ENCODE measurements at places on chromosomes 4 and X.

DNA sequence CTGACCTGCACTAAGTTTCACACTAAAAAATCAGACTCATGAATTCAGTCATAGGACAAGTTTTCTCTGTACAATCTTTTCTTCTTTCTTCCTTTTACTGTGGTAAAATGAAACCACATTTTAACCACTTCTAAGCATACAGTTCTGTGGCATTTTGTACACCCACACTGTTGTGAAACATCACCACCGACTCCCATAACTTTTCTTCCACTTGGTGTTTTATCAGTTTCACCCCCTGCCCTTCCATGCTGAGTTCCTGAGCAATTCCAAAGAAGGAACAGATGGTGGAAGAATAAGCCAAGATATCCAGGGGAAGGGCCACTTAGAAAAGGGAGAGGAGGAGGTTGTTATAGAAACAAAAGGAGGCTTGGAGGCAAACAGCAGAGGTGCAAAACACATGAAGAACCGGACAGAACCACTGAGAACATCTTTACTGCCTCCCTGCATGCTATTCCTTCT lies 22.6 kb downstream of the SLC25A4 start:
- DNase-seq = no peak

DNA sequence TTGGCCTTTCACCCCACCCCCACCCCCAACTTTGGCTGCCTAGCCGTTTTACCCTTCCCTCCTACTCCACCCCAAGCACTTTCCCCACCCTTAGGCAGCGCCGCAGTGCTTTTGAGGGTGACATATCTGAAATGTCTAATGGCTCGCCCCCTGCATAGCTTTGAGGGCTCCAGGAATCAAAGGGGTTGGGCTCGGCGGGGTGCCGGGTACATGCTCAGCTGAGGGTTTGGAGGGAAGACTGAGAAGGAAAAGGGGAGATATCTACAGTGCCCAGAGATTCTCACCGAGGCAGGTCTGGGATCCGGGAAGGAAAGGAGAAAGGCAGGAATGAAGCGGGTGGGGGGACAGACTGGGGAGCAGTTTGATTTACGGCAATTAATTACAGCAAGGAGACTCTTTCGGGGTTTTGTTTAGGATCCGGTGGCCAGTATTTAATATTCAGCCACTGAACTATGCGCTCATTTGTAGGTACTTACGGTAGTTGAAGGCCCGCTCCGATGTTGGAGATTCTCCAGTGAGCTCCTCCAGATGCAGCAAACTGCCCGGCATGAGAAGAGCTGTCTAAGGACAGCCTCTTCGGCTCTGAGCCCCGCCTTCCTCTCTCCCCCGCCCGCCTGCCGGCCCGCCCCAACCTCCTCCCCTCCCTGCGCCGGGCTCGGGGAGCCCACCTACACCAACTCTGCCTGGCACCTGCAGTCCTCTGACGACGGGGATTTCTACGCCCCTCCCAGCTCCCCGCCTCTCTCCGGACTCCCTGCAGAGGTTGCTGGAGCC lies at the start of gene IGSF1:
Gene IGSF1, minus strand, starts transcription at position 569 of the 774 bp plus-strand sequence. CDS start 2,632 bp downstream, outside the sequence.
- no peak for DNase-seq

GRCh38 chr4:98446499-98447375 lies 185.6 kb downstream of the RAP1GDS1 start:
- peak; percentile 62 for DNase-seq

DNA sequence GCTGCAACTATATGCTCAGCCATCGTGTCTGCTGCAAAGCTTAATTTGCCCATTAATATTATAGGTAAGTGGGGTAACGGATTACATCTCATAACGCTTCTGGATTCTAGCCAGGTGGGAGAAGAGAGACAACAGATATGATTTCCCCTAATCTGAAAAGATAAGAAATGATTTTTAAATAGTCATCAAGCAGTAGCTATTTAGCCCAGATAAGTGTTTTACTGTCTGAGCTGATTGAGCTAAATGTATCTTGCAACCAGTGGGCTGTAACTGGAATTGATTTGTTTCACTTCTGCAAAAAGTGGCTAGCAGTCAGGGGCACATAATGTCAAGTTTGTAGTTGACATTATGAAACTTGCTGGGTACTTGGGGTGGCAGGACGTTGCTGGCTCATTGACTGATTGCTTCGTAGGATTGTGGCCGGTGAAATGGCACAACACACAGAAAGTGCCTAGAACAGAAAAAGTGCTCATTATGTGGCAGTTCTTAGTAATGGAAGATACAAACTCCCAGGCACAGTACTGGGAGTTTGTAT lies 18.5 kb downstream of the LAP3 start:
- DNase-seq = no peak

- DNase-seq = no peak
Observed at GRCh38 chrX:12979026-12979607, 4.2 kb downstream of the TMSB4X start.

GRCh38 chr4:150323406-150324325 lies 245.4 kb downstream of the DCLK2 start:
- DNase-seq = no peak

DNA sequence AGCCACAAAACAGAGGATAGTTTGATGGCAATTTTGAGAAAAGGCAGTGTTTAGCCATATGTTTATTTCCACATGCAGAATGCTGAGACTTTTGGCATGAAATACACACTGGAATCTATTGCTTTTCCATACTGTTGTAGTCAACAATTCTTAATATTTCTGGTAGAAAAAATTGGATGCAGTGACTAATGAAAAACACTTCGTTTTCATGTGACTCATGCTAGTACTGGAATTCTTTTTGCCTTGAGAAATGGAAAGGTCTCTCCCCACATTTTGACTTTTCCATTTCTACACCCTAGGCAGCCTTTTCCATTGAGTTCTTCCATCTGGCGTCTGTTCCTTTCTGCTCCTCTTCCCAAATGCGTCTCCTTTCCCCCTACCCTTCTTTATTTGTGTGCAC lies 425.2 kb upstream of the FTHL17 start:
- no peak for DNase-seq

GRCh38 chrX:34927866-34928265 lies 14.7 kb upstream of the FAM47B start:
- DNase-seq = no peak

GRCh38 chrX:21926527-21927278 lies 13.8 kb upstream of the SMS start:
- DNase-seq = no peak

Measured in stimulated activated naive CD8-positive, alpha-beta T cell treated with anti-CD3 and anti-CD28 coated beads, Interleukin-15, Interleukin-2, amounts not matched to agents 100 U/mL and 50 U/mL, for 24 hours (primary cell).